ENCODE measurements at places on chromosomes 7 and 10. TPM values are rescaled to one million over a fixed set of nuclear protein-coding genes. Genes with fewer than 3 reads are reported as not detected.

SPDYE1 gene
- polyA plus RNA-seq: 0.27 TPM

HMX2 gene
- polyA plus RNA-seq: 1.6 TPM

CRTAC1 gene
- polyA plus RNA-seq: 15.4 TPM

GPRIN2 gene
- polyA plus RNA-seq: 3.3 TPM

UTF1 gene
- not detected for polyA plus RNA-seq

ZNF485 gene
- polyA plus RNA-seq: 4.8 TPM

PGAM2 gene
- polyA plus RNA-seq: 1.2 TPM

VAX1 gene
- not detected for polyA plus RNA-seq
